Activated naive CD8-positive, alpha-beta T cell treated with anti-CD3 and anti-CD28 coated beads for 36 hours (primary cell): ENCODE measurements at places on chromosomes 1 and 21.

DNA sequence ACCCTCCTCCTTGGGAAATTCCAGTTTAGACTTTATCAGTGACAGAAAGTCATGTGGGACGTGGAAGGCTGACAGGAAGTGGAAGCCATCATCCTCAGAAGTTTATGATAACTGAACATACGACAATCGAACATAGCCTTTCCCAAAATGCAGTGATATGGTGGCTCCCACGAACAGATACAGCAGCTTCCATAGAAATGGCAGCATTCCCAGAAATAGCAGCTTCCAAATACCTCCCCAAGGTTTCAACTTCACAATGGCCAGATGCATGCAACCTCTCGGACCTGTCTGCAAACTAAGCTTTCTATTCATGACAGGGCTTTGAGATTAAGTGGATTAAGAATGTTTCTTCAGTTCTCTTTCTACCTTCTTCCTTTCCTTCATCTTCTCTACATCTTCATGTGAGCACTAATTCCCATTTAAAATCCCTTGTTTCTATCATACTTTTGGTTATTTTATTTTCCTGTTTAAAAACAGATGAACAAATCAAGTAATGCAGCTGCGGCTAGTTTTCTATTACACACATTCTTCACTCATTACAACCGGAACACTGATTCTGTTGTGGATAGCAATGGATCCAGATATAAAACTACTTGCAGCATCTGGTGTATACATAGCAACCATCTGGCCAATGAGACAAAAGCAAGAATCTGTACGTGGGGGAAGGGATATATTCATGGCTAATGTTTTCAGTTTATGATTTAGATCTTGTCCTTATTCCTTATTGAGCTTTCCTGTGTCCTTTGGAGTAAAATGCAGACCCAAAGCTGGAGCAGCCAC, 304.8 kb downstream of the BRINP3 start:
- DNase-seq: no peak

DNA sequence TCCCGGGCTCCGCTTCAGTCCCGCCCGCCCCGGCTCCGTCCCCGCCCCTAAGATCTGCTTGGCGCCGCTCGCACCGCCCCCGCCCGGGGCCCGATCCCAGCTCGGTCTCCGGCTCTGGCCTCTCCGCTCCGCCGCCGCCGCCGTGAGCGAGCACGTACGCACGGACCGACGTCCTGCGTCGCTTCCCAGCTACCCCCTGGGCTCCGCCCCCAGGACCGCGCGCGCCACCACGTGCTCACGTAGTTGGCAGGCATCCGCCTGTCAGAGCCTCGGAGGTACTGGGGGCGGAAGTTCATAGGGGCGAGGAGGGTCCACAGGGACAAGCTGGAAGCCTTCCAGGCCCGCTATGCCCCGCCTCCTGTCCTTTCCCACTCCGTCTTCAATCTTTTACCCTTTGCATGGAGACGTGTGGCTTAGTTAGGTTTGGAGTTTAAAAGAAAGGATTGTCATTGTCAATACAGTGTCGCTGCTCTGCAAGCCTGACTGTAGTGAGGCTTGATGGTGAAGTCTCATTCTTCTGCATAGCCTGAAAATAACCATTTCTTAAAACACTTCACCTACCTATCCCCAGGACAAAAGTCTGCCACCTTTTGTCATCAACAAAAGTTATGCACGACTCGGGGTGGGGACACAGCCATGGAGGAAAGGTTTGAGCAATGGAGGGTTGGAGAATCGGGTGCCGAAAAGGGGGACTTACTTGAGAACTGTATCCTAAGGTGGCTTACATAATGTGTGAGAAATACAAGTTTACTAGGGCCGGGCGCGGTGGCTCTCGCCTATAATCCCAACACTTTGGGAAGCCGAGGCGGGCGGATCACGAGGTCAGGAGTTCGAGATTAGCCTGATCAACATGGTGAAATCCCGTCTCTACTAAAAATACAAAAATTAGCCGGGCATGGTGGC, at the start of gene CLK2:
CLK2 (minus strand) TSS at position 162 of the 903 bp plus-strand sequence. CDS start 2,527 bp downstream, outside the sequence.
- DNase-seq: peak; percentile 99

DNA sequence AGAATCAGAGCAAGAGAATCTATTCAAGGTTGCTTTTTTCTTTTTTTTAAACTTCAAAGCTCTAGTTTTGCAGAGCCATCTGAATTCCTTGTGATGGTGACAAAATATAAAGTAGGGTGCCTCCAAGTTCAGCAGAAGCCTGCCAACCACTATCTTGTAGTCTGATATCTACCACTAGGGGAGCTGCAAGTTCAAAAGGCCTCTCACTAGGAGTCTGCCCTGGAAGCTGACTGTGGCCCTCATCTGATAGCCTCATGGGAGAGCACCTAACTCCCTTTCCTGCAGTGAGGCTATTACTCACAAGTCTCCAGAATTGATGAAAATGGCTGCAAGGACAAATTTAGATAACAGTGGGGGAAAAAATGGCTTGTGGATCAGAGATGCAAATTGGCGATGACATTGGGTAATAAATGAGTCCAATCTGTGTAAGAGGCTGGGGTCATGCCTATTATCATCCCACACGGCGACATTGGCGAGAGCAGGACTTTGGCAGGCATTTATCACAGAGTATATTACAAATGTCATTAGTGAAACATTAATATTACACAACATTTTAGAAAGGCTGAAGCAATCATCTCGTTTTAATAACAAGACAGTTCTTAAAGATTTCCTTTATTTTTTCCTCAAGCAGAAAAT, 10.7 kb upstream of the ZP4 start:
- no peak for DNase-seq

GRCh38 chr1:229136822-229137221, 134.1 kb upstream of the RAB4A start:
- no peak for DNase-seq

DNA sequence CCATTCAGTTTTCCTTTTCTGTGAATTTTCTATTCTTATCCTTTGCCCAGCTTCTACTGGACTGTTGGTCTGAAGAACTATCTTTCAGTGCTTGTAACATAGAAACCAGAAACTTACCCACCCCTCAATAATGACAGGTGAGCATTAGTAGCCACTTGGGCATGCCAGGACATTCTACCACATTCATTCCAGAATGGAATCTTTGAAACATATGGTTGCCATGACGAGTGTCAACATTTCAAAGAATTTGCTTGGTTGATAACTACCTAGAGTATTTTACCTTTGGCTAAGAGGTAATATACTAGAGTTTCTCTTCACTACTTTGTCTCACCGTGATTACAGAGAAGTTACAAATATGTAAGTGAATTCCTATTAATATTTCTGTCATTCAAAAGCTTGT, at the start of gene MROH9:
MROH9 (plus strand) TSS at position 304 of the 400 bp plus-strand sequence. CDS start 10,023 bp downstream, outside the sequence.
- DNase-seq: no peak

DNA sequence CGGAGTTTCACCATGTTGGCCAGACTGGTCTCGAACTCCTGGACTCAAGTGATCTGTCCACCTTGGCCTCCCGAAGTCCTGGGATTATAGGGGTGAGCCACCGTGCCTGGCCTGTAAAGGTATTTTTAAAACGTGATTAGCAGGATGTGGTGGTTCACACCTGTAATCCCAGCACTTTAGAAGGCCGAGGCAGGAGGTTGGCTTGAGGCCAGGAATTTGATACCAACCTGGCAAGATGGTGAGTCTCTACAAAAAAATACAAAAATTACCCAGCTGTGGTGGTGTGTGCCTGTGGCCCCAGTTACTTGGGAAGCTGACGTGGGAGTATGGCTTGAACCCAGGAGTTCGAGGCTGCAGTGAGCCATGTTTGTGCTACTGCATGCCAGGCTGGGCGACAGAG, 43.3 kb upstream of the SOD1 start:
- DNase-seq: no peak
